ENCODE measurements at places on chromosomes 5 and 9. TPM values are rescaled to one million over a fixed set of nuclear protein-coding genes. Genes with fewer than 3 reads are reported as not detected.

Gene PAM
- 598 TPM for total RNA-seq

DNA sequence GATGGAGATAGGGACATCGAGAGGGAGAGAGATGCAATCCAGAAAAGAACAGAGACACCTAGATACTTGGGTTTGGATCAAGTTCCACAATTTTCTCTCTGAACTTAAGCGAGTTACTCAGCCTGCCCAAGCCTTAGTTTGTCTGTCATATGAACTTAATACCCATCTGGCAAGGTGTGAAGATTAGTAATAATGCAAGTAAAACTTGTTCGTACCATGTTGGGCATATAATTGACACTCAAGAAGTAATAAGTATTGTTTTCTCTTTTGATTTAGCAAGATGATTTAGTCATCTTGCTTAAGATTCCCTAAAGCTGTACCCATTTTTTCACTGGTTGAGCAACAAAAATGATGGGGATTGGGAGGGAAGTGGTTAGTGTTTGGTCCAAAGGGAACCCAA lies 7.5 kb downstream of the RABGAP1 start:
- no peak for DNase-seq

- no peak for DNase-seq
Measured at GRCh38 chr5:175589714-175590113, 68.2 kb upstream of the HRH2 start.

DNA sequence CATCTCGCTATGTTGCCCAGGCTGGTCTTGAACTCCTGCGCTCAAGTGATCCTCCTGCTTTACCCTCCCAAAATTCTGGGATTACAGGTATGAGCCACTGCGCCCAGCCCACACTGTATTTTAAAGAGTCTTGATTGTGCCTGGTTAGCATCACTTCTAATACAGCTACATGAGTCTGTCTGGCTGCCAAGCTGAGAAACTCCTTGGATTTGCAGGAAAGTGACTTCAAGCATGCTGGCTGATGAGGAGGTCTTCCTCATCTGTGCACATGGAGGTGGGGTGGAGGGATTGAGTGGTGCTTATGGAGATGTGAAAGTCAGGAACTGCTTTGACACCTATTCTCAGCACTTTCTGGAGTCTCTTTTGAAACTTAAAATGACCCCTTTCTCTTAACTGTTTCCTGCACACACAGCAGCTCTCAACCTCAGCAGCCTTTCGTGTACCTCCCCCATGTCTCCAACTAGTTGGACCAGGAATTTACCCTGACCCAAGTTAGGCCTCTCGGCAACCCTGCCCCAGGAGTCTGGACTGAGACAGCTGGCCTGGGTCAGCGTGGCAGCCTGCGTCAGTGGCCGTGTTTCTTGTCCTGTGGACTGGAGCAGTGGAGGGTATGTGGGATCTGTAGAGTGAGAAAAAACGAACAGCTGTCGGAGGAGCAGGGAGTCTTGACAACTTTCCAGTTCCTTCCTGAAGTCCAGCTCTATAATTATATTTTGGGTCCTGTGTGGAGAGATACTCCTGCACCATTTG lies 72.5 kb downstream of the ACER2 start:
- DNase-seq = no peak

Gene SPZ1
- not detected for total RNA-seq

DNA sequence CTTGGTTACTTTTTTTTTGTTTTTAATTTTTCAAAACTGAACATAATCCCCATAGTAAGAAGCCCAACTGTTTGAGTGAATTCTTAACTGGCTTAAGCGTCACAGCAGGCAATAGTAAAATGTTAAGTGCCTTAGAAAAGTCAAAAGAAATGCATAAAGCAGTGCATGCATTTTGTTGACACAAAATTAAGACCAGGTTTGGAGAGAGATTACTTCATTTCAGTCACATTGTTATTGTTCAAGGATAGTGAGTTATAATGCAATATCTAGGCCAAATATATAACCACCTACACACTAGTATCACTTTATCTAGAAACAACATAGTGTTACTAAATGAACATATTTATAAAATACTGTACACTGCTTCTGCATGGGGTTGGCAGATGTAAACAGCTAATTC lies 116.9 kb upstream of the KLF9 start:
- no peak for DNase-seq

Gene TAF1L
- not detected for total RNA-seq

- no peak for DNase-seq
Measured at GRCh38 chr5:76199336-76200318, 116.4 kb downstream of the SV2C start.

Gene PDE6A
- not detected for total RNA-seq

- DNase-seq = no peak
Measured at GRCh38 chr5:8650186-8650585, 781.2 kb downstream of the MTRR start.

GRCh38 chr5:160312960-160313727 lies 780 bp upstream of the CCNJL start:
- no peak for DNase-seq

DNA sequence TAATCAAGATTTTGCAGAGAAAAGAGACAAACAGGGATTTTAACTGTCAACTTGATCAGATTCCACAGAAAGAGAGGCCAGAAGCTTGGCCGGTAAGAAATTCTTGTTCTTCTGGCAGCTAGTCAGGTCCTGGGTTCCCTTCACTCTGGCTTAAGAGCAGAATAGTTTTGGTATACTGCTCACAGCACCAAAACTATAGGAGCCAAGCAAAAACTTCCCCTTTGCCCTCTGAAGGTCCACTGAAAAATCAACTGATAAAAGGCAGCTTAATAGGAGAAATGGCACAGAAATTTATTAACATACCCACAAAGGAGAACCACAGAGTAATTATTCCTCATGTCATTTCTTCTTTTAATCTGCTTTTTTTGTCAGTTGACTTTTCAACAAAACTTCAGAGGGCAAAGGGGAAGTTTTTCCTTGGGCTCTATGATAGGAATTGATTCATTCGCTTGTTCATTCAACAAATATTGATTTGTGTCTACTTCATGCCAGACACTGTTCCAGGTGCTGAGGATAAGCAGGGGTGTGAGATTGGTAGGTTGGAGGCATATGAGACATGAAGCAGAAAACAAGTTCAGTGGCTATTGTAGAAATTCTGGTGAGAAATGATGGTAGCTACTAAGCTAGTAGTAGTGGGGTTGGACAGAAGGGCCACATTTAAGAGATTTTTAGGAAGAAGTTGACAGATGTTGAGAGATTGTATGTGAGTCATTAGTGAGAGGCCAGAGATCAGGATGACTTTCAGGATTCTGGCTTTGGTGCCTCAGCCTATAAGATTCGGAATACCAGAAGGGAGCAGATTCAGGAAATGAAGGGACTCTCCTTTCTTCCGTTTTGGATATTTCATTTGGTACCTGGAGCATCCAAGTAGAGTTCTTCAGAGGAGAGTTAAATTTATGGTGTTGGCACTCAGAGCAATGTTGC lies 20.6 kb upstream of the NNT start:
- no peak for DNase-seq

DNA sequence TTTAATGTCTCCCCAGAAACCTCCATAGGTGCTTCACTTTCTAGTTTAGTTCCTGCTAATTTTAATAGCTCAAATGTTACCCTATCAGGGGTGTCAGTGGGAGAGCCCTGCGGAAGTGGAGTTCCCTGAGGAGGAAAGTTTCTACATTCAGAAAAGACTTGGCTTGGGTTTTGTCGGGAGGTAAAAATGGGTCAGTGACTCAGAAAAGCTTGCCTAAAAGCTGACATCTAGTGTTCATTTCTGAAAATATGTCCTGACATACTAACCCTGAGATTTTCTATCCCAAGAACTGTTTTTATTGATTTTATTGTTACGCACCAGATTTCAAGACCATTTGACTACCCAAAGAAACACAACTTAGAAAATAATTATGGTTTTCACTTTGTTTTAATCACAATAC lies 40.9 kb upstream of the GLDC start:
- DNase-seq = no peak

Gene FCN2
- total RNA-seq = not detected

GRCh38 chr9:106560540-106560939 lies 302.4 kb upstream of the ZNF462 start:
- no peak for DNase-seq

Gene CARD9
- total RNA-seq = 0.32 TPM

Gene MARCHF3
- total RNA-seq = 2.3 TPM

DNA sequence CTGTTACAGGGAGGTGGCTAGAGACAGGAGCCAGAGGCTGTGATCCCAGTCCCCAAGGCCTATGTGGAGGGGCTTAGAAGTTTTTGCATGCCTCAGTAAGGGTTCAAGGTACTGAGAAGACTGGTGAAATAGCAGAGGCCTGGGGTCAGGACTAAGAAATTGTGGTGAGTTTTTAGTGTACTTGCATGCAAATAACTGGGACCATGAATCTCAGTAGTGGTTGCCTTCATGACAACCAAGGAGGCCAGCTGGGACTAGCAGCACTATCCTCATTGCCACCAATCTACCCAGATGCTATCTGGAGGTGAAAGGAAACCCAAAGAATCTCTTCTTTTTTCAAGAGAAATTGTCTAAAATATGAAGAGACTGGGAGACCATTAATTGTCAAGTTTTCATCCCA lies 395.1 kb downstream of the CETN3 start:
- DNase-seq = no peak

GRCh38 chr9:98978231-98978681 lies 34.5 kb downstream of the COL15A1 start:
- no peak for DNase-seq

Gene SPATA9
- 1.4 TPM for total RNA-seq

DNA sequence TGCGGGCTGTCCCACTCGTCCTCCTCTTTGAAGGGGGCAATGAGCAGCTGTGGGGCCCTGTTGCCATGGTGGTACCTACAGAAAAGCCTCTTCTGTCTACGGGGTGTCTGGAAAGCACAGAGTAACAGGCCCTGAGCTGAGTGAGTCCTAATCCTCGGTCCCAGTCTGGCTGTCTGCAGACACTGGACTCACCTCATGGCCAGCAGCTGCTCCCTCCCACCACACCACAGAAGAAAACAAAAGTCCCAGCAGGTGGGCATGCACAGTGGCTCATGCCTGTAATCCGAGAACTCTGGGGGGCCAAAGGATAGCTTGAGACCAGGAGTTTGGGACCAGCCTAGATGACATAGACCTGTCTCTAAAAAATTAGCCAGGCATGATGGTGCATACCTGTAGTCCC lies 19.9 kb downstream of the P4HA2 start:
- no peak for DNase-seq

- DNase-seq = no peak
Measured at GRCh38 chr9:106956971-106957370, 94.0 kb downstream of the ZNF462 start.

Measured in SJSA1 (cell line).